ENCODE measurements at places on chromosomes 4 and X.

DNA sequence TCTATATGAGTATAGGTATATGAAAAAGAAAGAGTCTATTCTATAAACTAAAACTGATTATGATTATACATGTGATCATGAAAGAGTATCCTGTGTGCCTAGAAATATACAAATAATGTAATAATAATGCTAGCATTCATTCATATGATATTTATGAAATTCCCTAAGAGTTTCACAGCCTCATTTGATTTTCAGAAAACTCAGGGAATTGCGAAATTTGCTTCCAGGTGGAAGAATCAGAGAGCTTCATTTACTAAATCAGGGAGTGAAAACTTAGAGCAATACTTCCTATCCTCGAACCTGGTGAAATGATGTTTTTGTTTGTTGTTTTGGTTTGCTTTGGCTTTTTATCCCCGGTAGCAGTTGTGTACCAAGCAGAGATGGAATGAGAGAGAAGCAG lies 1105.7 kb upstream of the SLIT2 start:
- DNase-seq = no peak

DNA sequence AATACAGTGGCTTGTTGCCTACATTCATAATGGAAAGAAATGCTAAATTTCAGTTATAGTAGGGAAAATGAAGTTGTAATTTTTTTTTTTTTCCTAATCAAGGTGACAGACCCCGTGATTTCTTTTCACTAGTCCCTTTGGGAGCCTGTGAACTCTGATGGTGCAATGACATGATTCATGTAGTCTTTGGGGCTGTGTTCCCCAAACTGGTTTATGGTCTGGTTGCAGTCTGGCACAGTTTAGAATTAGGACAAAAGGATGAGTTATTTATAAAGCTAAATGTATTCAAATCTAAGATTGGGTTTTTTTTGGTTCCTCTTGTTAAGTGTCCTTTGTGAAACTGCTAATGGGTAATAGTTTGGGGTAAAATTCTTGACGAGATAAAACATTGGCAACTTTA lies 66.0 kb downstream of the REPS2 start:
- DNase-seq = no peak

DNA sequence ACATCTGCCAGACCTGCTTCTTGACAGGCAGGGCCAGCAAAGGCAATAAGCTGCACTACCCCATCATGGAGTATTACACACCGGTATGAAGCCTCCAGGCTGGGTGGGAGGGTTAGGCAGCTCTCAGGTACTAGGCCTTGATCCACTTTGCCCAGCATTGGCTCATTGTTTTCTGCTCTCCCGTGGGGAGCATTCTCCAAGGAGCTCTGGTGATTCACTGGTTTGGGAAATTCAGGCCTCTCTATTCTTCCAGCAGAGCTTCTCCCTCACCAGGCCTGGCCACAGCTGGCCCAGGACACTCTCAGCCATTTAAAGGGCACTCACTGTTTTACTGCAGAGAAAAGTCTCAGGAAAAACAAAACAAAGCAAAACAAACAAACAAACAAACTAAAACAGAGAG lies 33.0 kb downstream of the DRP2 start:
- DNase-seq = no peak

- no peak for DNase-seq
Observed at GRCh38 chr4:20474119-20474518, 222.4 kb downstream of the SLIT2 start.

GRCh38 chr4:47830265-47831025 lies 7.4 kb downstream of the CORIN start:
- DNase-seq = no peak

- DNase-seq = no peak
Observed at GRCh38 chr4:116705466-116705865, 379.9 kb downstream of the TRAM1L1 start.

GRCh38 chrX:100593581-100593980 lies 8.8 kb downstream of the TNMD start:
- DNase-seq = no peak

GRCh38 chr4:3637326-3638016 lies 105.2 kb upstream of the LRPAP1 start:
- DNase-seq = no peak

GRCh38 chr4:119233191-119233590 lies 20.7 kb downstream of the USP53 start:
- DNase-seq = no peak

GRCh38 chr4:175953960-175954521 lies 111.6 kb upstream of the WDR17 start:
- no peak for DNase-seq

- no peak for DNase-seq
Observed at GRCh38 chr4:156974264-156974663, 2.7 kb upstream of the PDGFC start.

All from activated CD4-positive, alpha-beta T cell treated with anti-CD3 and anti-CD28 coated beads, Interleukin-2, amount 10 ng/mL, durations not matched to agents 7 days and 5 days (primary cell).